ENCODE measurements at places on chromosomes 1 and 21. TPM values are rescaled to one million over a fixed set of nuclear protein-coding genes. Genes with fewer than 3 reads are reported as not detected.

CGN gene
- 10.5 TPM for polyA plus RNA-seq

ZNF672 gene
- polyA plus RNA-seq: 15.8 TPM

TSACC gene
- 0.33 TPM for polyA plus RNA-seq

SLC37A1 gene
- polyA plus RNA-seq: 12.4 TPM

C8A gene
- not detected for polyA plus RNA-seq

POGK gene
- polyA plus RNA-seq: 10.8 TPM

BARHL2 gene
- not detected for polyA plus RNA-seq

KRTAP10-6 gene
- polyA plus RNA-seq: not detected

CRYBG2 gene
- polyA plus RNA-seq: 163 TPM

CD1E gene
- 0.16 TPM for polyA plus RNA-seq

FABP3 gene
- polyA plus RNA-seq: 2.6 TPM

DIRAS3 gene
- 1.6 TPM for polyA plus RNA-seq

FGR gene
- polyA plus RNA-seq: 3.4 TPM

RAP1GAP gene
- 12.2 TPM for polyA plus RNA-seq

LHX8 gene
- polyA plus RNA-seq: 0.28 TPM

ALX3 gene
- 0.04 TPM for polyA plus RNA-seq
